Effector memory CD8-positive, alpha-beta T cell (primary cell): ENCODE measurements at places on chromosomes 11 and 22.

DNA sequence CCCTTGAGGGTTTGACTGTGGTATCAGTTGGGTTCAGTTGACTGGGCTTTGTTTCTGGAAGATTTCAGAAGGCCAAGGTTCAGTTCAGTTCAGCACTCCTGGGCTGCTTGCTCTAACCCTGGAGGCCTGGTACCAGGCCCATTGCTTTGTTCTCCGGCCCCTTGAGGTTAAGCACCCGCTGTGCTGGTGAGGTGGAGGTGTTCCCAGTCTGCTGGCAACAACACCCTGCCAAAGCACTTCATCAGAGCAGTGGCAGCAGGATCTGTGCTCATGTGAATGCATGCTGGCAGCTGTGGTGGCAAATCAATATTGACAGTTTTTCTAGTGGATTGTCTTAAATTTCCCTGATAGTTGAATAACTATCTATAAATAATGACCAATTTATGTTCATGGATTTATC is 3.8 kb upstream of the SCGB1D1 start:
- DNase-seq, result no peak

DNA sequence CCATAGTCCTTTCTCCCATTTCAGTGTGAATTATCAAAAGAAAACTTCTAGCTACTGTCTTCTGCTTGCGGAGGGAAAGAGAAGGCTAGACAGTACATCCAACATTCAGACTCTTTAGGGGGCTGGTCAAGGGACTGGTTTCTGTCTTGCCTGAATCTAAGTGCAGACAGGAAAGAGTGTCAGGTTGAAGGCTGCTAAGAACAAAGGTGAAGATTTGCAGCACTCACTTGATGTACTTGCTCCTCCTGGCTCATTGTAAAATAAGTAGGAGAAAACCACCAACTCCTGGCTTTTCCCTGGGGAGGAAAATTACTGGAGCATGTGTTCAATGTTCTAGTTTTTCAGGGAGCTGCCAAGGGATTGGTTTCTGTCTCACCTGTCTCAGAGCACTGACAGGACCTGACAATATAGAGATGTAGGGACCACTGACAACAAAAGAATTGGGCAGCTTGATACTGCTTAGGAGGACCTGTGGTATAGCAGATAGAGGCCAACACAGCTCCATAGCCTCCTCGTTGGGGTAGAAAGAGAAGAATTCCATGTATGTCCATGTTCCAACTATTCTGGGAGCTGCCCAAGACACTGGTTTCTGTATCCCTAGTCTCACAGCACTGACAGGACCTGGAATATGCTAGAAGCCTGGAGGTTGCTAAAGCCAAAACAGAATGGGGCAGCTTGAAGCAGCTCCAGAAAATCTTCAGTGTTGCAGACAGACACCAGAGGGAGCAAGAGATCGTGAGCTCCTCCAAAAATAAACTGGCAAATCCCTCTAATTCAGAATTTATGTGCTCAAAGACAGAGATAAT is 39.7 kb upstream of the MMP12 start:
- no peak for DNase-seq

DNA sequence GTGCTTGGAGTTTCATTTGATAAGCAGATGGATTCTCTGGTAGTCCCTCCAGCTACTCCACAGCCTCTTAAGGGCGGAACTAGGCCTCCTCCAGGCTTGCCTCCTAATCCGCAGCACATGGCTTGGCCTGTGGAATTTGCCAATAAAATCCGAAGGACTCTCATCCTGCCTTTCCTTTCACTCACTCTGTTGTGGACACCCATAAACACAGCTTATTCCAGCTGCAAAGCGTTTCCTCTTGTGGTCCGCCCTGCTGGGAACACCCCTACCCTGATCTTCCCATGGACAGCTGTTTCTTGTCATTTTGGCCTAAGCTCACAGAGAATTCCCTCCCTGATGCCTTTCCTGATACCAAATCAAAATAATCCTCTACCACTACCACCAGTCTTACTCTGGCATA is 546.2 kb downstream of the NTM start:
- DNase-seq, result no peak

GRCh38 chr11:28900427-28900826 is 792.2 kb downstream of the METTL15 start:
- no peak for DNase-seq

- DNase-seq, result no peak
These were observed 76.0 kb downstream of the BCR start for GRCh38 chr22:23256171-23256932.

DNA sequence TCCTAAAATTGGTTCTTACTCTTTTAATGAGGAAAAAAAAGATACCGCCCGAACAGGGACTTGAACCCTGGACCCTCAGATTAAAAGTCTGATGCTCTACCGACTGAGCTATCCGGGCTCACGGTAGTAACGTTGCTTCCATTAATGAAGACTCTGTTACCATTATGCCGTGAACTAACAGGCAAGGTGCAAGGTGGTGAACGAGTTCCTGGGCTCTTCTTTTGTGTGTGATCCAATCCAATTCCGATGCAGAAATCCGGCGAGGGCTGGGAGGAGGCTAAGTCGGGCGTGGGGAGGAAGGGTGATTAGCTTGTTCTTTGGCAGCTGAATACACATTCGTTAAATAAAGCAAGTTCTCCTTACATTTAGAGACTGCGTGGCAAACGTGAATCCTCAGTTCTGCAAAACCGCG is 49.0 kb downstream of the OR4D9 start:
- DNase-seq, result peak; percentile 75

GRCh38 chr11:111185266-111185665 is 60.3 kb upstream of the POU2AF2 start:
- DNase-seq, result no peak

GRCh38 chr11:47408598-47409439 is 429 bp downstream of the SLC39A13 start:
- DNase-seq, result no peak

DNA sequence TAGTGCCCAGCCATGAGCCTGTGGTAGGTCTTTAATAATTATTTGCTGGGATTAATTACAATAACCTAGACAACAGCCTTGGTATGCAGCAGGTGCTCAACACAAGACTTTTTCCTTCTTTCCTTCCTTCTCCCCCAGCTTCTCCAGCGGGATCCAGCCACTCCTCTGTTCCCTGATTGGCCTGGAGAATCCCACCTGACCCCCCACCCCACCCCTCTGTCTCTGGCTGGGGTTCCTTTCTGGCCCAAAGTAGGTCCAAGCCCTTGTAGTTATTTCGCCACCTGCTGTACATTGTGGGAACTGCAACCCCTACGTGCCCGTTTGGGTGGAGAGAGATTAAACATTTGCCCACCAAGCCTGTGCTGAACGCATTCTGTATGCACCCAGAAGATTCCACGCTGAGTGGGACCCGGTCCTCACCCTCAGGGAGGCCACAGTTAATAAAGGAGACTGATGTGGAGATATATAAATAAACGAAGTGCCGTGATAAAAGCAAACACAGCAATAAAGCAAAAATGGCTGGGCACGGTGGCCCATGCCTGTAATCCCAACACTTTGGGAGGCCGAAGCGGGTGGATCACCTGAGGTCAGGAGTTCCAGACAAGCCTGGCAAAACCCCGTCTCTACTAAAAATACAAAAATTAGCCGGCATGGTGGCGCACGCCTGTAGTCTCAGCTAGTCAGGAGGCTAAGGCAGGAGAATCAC is 32.1 kb upstream of the DGKZ start:
- peak; percentile 79 for DNase-seq

- no peak for DNase-seq
These were observed 463.3 kb downstream of the SOX6 start for GRCh38 chr11:15893080-15893492.

GRCh38 chr11:2120359-2121100 is 18.7 kb downstream of the IGF2 start:
- DNase-seq, result no peak

DNA sequence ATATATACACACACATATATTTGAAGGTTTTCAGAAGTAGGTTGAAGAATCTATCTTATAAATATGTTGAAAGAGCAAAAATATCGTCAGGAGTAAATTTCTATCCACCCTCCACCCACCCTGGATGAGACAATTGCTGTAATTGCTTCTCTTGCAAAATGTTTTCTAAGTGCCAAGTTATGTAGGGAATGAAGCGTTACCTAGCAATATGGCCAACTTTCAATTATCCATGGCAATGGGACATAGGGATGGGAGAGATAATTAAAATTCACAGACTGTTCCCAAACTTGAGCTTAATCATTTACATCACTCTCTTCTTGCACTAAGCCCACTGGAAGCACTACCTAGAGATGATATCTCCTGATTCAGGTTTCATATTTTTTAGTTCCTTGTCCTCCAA is 806.2 kb upstream of the RAG2 start:
- DNase-seq, result no peak

DNA sequence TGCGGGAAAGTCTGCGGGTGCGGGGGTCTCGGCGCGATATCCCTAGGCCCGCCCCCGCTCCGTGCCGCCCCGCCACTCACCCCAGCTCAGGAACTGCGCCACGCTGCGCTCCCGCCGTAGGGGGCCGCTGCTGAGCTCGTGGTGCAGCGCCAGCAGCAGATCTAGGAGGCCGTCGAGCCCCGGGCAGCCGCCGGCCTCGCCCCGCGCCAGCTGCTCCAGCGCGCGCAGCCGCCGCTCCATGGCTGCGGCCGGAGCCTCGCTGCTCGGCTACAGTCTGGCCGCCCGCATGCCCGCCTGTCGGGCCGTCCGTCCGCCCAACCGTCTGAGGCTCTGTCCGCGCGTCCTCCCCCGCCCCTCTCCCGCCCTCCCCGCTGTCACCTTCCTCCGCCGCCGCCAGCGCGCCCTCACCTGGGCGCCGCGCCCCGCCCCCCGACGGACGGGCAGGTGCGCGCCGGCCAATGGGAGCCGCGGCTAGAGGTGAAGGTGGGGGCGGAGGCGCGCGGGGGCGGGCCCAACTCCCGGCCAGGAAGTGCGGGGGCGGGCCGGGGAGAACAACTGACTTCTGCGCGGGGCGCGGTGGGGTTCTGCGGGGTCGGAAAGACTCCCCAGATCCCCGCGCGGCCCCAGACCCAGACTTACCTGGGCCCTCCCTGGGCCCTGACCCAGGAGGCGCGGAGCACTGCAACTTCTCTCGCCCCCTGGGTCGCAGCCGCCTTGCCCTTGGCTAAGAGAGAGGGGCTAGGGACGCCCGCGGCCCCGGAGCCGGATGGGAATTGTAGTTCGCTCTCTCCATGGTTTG is at the start of gene CDC42BPG:
Gene CDC42BPG, minus strand, starts transcription at position 324 of the 799 bp plus-strand sequence. Its CDS starts 84 bp downstream, at position 240.
- DNase-seq, result peak; percentile 63

DNA sequence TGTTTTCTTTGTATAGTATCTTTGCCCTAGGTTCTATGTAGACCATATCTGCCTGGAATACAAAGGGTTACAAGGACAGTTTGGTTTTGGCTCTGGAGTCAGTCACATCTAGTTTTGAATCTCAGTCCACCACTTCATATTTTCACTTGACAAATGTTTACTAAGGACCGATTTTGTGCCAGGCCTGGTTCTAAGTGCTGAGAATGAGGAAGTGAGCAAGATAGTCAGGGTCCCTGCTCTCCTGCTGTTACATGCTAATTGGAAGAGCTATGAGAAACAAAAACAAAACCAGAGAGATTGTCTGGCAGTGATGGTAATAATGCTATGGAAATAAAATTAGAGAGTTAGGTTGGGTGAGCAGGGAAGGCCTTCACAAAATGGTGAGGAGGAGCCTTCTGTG is 66.1 kb upstream of the ARHGAP20 start:
- DNase-seq, result no peak

DNA sequence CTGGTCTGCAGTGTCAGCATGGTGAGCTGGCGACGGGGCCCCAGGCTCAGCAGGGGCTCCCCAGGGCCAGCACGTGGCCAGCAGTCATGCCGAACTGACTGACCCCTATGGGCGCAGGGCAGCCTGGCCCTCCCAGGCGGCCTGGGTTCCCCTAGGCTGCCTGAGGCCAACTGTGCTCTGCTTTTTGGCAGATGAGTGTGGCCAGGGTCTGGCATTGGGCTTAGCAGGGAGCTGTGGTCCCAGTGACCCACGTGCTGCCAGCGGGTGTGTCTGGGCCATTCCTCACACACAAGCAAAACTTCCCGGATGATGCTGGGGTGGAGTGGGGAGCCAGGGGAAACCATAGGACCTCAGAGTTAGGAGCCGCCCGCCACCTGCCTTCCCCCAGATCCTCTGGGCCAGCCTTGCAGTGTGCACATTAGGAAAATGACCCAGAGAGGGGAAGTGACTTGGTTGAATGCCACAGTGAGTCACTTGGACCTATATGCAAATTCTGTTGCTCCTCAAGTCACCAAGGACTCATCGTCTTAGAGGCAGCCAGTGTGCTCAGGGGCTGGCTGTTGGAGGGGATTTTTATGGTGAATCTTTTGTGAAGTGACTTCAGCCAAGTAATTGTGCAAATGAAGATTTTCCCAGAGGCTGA is 6.5 kb downstream of the ADORA2A start:
- DNase-seq, result no peak

DNA sequence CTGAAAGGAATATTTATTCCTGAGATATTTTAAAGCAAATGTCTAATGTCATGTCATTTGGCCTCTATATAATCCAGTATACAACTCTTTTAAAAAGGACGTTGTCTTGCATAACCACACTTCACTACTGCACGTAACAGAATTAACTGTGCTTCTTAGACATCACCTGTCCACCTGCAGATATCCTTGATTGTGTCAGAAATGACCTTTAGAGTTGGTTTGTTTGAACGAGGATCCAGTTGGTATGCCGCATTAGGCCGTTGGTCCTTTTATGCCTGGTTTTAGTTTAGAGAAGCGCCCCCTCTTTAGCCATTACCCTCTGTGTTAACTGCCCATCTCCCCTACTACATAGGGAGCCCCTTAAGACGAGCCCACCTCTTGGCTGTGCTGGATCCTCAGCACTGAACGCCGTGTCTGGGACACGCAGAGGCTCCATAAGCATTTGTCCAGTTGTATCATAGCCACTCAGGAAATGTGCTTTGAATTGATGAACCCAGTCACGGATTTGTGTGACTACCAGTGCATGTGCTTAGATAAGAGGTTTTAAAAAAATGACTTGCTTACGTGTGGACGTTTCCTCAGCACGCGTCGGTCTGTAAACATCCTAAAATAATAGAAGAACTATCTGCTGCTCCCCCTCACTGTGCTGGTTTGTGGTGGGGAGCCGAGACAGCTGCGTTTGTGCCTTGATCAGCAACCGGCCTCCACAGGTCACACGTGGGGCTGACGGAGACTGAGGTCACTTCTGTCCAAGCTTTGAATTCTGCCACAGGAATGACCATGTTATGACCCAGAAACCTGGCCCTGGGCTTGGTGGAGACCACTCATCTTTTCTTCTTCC is 4.0 kb downstream of the MICAL2 start:
- no peak for DNase-seq

DNA sequence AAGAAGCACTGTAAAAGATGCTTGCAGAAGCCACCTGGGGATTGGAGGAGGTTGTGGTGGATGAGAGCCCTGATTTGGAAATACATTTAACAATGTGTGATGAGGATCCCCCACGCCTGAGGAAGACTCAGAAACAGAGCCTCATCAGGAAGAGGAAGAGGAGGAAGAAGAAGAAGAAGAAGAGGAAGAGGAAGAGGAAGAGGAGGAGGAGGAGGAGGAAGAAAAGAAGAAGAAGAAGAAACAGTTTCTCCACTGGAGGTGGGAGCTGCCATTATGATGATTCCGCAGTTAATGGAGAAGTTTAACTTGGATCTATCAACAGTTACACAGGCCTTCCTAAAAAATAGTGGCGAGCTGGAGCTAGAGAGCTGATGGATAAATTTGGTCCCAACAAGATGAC is 50.1 kb downstream of the CECR2 start:
- no peak for DNase-seq

- no peak for DNase-seq
These were observed 139.9 kb upstream of the PLET1 start for GRCh38 chr11:112400476-112401014.
